Activated CD4-positive, CD25-positive, alpha-beta regulatory T cell treated with anti-CD3 and anti-CD28 coated beads, Interleukin-2, amount 50 U/mL, for 72 hours (primary cell): ENCODE measurements at places on chromosomes 1 and 21.
A peak's percentile ranks its signal among the peaks of the same experiment; 100 is the strongest.

DNA sequence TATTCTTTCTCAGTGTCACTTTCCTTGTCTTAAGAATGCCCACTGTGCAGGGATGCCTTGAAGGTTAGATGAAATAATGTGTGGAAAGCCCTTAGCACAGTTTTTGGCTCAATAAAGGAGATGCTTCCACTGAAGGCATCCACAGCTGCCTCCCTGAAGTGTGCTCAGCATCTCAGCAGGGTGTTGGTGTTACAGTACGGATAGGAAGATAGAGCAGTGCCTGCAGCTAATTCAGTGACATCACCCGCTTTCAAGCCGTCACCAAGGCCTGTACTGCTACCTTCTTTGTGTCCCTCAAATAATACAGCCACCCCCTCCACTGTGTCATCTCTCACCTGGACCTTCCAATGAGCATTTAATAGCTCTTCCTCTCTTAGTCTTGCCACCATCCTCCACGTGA is 59.0 kb downstream of the NDUFS5 start:
- DNase-seq, result no peak

- DNase-seq, result no peak
Measured at GRCh38 chr21:35854281-35854680, 206.0 kb downstream of the SETD4 start.

GRCh38 chr1:15997637-15998280 is 6.3 kb upstream of the SRARP start:
- no peak for DNase-seq

GRCh38 chr1:63342402-63342801 is 20.0 kb downstream of the FOXD3 start:
- no peak for DNase-seq

DNA sequence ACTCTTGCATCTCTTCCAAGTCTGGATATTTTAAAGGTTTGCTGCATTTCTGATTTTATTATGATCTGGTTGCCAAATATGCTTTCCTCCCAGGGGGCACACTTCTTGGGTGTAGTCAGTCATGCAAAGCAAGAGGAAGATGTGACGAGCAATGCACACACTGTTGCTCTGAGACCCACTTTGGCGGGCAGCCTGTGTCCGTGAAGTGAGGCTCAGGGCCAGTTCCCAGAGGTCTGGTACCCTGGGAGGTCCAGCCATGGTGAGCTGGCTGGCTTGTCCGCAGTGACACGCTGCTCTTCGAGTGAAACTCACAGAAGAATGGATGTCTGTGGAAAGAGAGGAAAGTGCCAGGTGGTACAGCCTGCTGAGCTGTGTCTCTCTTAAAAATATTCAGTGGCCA is 52.8 kb upstream of the EDN2 start:
- peak; percentile 4 for DNase-seq

GRCh38 chr1:164360265-164360664 is 198.7 kb upstream of the PBX1 start:
- no peak for DNase-seq

- no peak for DNase-seq
Measured at GRCh38 chr1:78222225-78222959, 176.6 kb downstream of the GIPC2 start.

- no peak for DNase-seq
Measured at GRCh38 chr1:230910755-230911117, 42.4 kb upstream of the C1orf198 start.

- DNase-seq, result no peak
Measured at GRCh38 chr1:236301080-236301957, 19.6 kb upstream of the ERO1B start.

- no peak for DNase-seq
Measured at GRCh38 chr1:228984107-228984506, 248.8 kb downstream of the RHOU start.
